Activated T-helper 1 cell treated with anti-CD3 and anti-CD28 coated beads, Interleukin-12 subunit alpha, Interleukin-12 subunit beta, Interleukin-2, Interleukin-4 antibody, amounts not matched to agents 30 ng/mL and 10 ng/mL and 1 ng/mL, durations not matched to agents 14 hours and 24 hours and 36 hours (primary cell): ENCODE measurements at places on chromosomes 5 and 9. TPM values are rescaled to one million over a fixed set of nuclear protein-coding genes. Genes with fewer than 3 reads are reported as not detected.

The GRM6 gene
- not detected in 2 replicates for total RNA-seq

The CCDC171 gene
- 1.4 and 2.0 TPM in 2 replicates for total RNA-seq

The OLFM1 gene
- 0.47 and 0.66 TPM in 2 replicates for total RNA-seq

The HBEGF gene
- 28.5 and 28.9 TPM in 2 replicates for total RNA-seq

The QRFP gene
- total RNA-seq, result not detected in 2 replicates

The ENTPD2 gene
- not detected in 2 replicates for total RNA-seq

The CHSY3 gene
- not detected in 2 replicates for total RNA-seq

The SPATA31D4 gene
- total RNA-seq, result not detected in 2 replicates

The GKAP1 gene
- 1.5 TPM in 2 replicates for total RNA-seq

DNA sequence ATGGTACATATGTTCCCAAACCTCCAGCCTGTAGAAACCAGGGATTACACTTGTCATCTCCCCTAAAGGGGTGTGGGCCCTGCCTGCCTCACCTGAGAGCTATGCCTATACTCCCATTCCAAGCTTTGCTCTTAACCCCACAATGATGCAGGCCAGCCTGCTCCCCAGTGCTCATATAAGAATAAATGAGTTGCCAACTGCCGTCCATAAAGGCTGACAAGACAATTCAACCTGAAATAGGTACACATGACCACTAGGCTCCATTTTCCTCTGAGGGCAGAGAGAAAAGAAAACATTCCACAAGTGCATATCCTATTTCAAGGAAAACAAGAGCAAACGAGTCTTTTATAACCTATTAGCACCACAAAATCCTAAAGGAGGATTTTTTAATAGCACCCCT, 28.4 kb downstream of the SKP1 start:
- H3K27me3 ChIP-seq, result no peaks in the 10 kb centered on the region
- H3K4me3 ChIP-seq, result no peak overlapping the region
- peaks cover 36% of the 10 kb centered on the region for H3K4me1 ChIP-seq

- H3K4me3 ChIP-seq, result no peak overlapping the region
- H3K27me3 ChIP-seq, result peaks cover 29% of the 10 kb centered on the region
- no peak for DNase-seq
- H3K36me3 ChIP-seq, result no peaks in the 10 kb centered on the region
These were observed 37.6 kb downstream of the RHOBTB3 start for GRCh38 chr5:95768731-95769130.

GRCh38 chr5:73452215-73452614, 3.6 kb upstream of the FOXD1 start:
- no peak overlapping the region for H3K27ac ChIP-seq
- peaks cover 58% of the 10 kb centered on the region for H3K27me3 ChIP-seq
- peaks cover 15% of the 10 kb centered on the region for H3K4me1 ChIP-seq
- no peak for DNase-seq
- no peaks in the 10 kb centered on the region for H3K36me3 ChIP-seq

GRCh38 chr5:135557076-135557838, 21.5 kb upstream of the NEUROG1 start:
- H3K27me3 ChIP-seq, result peaks cover 22% of the 10 kb centered on the region
- no peak for DNase-seq
- H3K27ac ChIP-seq, result no peak overlapping the region
- H3K4me3 ChIP-seq, result no peak overlapping the region
- peaks cover 7% of the 10 kb centered on the region for H3K4me1 ChIP-seq
- no peaks in the 10 kb centered on the region for H3K36me3 ChIP-seq

- H3K27me3 ChIP-seq, result no peaks in the 10 kb centered on the region
- no peaks in the 10 kb centered on the region for H3K4me1 ChIP-seq
- no peak overlapping the region for H3K27ac ChIP-seq
- H3K4me3 ChIP-seq, result no peak overlapping the region
These were observed 189.8 kb downstream of the WDR70 start for GRCh38 chr5:37568893-37569292.

DNA sequence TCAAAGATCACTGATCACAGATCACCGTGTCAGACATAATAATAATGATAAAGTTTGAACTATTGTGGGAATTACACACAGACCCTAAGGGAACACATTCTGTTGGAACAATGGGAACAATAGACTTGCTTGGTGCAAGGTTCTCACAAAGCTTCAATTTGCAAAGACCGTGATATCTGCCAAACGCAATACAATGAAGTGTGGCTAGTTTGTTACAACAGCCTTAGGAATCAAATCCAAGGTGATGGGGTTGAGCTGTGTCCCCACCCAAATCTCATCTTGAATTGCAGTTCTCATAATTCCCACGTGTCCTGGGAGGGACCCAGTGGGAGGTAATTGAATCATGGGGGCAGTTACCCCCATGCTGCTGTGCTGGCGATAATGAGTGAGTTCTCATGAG, 20.8 kb downstream of the KYAT1 start:
- H3K27ac ChIP-seq, result no peak overlapping the region
- H3K4me3 ChIP-seq, result no peak overlapping the region
- H3K36me3 ChIP-seq, result no peaks in the 10 kb centered on the region
- DNase-seq, result no peak

GRCh38 chr5:129410488-129410887, 49.6 kb upstream of the ADAMTS19 start:
- H3K27me3 ChIP-seq, result no peaks in the 10 kb centered on the region
- DNase-seq, result no peak
- H3K27ac ChIP-seq, result no peak overlapping the region
- no peaks in the 10 kb centered on the region for H3K4me1 ChIP-seq
- H3K36me3 ChIP-seq, result no peaks in the 10 kb centered on the region
- H3K4me3 ChIP-seq, result no peak overlapping the region

GRCh38 chr5:141779503-141779973, 97.5 kb upstream of the ARAP3 start:
- no peak overlapping the region for H3K27ac ChIP-seq
- no peaks in the 10 kb centered on the region for H3K36me3 ChIP-seq
- no peak for DNase-seq
- no peak overlapping the region for H3K4me3 ChIP-seq
- H3K27me3 ChIP-seq, result peaks cover 7% of the 10 kb centered on the region

DNA sequence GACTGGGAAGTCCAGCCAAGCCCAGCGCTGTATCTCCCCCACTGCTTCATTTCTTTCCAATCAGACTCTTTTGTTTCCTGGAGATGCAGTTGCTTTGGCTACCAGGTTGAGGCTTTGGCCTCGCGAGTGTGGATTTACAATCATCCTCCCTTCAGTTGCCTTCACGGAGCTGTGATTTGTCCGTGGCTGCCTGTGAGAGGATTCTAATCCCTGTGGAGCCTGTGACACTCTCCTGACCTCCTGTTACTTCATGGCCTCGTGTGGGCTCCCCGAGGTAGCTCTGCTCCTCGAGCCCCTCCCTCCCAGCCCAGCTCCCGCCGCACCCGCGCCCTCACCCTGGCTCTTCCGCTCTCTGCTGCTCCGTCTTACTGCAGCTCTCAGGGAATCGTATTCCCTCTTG, 107.2 kb upstream of the STC2 start:
- H3K27me3 ChIP-seq, result no peaks in the 10 kb centered on the region
- H3K4me3 ChIP-seq, result no peak overlapping the region
- no peaks in the 10 kb centered on the region for H3K36me3 ChIP-seq
- no peaks in the 10 kb centered on the region for H3K4me1 ChIP-seq
- DNase-seq, result no peak

DNA sequence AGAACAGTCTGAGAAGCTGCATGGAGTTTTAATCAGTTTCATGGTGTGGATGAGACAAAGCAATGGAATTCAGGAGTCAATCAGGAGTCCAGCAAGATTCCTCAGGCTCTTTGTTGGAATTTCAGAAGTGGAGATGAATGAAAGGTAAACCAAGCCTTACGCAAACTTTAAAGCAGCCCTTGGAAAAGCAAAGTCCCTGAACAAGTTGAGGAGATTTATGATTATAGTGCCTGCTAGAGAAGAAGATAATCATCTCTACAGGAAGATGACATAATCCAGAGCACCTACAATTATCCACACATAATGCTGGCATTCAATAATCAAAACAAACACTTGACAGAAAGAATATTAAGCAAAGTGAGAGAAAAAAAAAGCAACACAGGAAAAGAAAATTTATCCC, 1380.1 kb upstream of the NUDT12 start:
- DNase-seq, result no peak
- no peaks in the 10 kb centered on the region for H3K27me3 ChIP-seq
- H3K36me3 ChIP-seq, result no peaks in the 10 kb centered on the region
- no peaks in the 10 kb centered on the region for H3K4me1 ChIP-seq
- H3K4me3 ChIP-seq, result no peak overlapping the region

GRCh38 chr9:4661165-4661564, 929 bp upstream of the PLPP6 start:
- H3K27me3 ChIP-seq, result peaks cover 15% of the 10 kb centered on the region
- no peak overlapping the region for H3K27ac ChIP-seq
- peak overlapping the region; percentile 89 for H3K4me3 ChIP-seq
- peaks cover 48% of the 10 kb centered on the region for H3K4me1 ChIP-seq

DNA sequence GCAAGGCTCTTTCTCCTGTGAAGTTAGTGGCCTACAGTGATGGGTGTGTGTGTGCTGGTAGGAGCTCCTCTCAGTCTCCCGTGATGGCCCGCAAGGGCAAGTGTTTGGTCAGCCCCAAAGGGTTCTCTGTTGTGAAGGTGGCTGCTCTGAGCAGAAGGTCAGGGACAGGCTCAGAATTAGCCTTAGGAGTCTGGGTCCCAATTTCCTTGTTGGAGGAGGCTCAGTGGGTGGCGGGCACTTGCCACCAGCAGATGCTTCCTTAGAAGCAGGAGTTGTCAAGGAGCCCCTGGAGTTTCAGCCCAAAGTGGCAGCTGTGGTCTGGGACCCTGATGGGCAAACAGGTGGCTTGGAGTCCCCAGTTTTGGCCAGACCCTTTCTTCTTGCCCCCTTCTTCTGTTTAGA, 154.4 kb downstream of the MACROH2A1 start:
- H3K4me3 ChIP-seq, result no peak overlapping the region
- H3K36me3 ChIP-seq, result no peaks in the 10 kb centered on the region
- H3K4me1 ChIP-seq, result no peaks in the 10 kb centered on the region
- peaks cover 1% of the 10 kb centered on the region for H3K27me3 ChIP-seq

GRCh38 chr5:1105350-1106265, 6.3 kb downstream of the SLC12A7 start:
- peak overlapping the region; percentile 90 for H3K27ac ChIP-seq
- DNase-seq, result peak; percentile 72
- no peaks in the 10 kb centered on the region for H3K27me3 ChIP-seq
- H3K4me1 ChIP-seq, result peaks cover 54% of the 10 kb centered on the region
- peaks cover 8% of the 10 kb centered on the region for H3K36me3 ChIP-seq
- peak overlapping the region; percentile 80 for H3K4me3 ChIP-seq

DNA sequence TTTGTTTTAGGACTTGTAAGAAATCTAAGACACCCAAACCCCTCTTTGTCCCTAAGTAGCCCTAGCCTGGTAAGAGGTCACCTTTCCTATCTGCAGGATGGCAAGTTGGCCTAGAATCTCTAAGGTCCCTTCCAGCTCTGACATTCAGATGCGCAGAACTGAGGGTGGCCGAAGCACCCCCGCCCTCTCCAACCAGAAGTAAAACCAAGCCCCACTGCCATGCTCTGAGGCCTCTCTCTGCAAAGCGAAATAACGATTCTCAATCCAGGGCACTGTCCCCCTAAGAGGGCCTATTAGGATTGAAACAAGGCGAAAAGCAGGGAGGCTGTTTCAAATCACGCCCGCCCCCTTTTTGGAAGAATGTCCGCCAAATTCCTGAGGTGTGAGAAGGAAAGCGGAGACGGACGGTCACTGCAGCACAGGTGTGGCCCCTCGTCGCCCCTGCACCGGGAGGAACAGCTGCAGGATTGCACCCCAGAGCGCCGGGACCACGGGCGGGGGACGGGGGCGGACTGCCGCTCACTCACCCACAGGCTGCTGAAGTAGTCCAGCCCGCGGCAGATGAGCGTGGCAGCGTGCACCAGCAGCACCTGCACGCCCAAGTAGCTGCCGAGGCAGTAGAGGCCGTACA, 824 bp downstream of the TMEM245 start:
- no peak for DNase-seq
- H3K27ac ChIP-seq, result peak overlapping the region; percentile 87
- H3K4me3 ChIP-seq, result peak overlapping the region; percentile 95
- H3K27me3 ChIP-seq, result no peaks in the 10 kb centered on the region

DNA sequence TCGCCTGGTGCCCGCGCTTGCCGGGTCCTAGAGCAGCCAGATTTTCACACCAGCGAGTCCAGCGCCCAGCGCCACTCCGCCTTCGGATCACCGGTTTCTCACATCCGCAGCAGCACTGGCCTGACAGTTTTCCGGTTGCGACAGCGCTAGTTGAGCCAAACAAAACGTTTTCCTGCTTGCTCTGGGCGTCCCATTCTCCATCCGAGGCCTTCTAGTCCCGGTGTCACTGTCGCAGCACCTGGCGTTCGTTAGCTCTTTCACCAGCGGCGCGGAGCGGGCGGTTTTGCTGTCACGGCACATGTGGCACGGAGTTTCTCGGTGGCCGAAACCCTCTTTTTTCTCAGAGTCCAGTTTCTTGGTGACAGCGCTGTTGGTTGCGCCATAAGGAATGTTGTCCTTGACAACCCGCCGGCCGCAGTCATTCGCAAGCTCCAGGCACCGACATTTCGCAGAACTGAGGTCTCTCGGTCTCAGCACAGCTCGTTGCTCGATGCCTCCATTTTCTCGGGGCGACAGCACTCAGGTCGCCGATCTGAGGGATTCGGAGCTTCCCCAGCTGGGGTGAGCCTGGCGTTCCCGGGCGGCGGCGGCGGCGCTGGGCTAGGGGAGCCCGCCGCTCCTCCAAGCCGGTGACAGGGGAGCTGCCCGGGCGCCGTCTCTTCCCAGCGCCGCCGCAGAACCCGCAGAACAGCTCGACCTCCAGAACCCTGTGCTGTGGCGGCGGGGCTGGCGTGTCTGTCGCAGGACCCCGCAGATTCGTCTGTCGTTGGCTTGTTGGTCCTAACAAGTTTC, 47.8 kb downstream of the ANXA2R start:
- H3K27ac ChIP-seq, result peak overlapping the region; percentile 100
- H3K4me1 ChIP-seq, result peaks cover 80% of the 10 kb centered on the region
- peak overlapping the region; percentile 98 for H3K4me3 ChIP-seq
- peak; percentile 73 for DNase-seq
- peaks cover 3% of the 10 kb centered on the region for H3K27me3 ChIP-seq

- no peak overlapping the region for H3K4me3 ChIP-seq
- H3K27me3 ChIP-seq, result no peaks in the 10 kb centered on the region
- DNase-seq, result no peak
- H3K4me1 ChIP-seq, result peaks cover 63% of the 10 kb centered on the region
These were observed 176.2 kb downstream of the NR3C1 start for GRCh38 chr5:143227301-143227700.

DNA sequence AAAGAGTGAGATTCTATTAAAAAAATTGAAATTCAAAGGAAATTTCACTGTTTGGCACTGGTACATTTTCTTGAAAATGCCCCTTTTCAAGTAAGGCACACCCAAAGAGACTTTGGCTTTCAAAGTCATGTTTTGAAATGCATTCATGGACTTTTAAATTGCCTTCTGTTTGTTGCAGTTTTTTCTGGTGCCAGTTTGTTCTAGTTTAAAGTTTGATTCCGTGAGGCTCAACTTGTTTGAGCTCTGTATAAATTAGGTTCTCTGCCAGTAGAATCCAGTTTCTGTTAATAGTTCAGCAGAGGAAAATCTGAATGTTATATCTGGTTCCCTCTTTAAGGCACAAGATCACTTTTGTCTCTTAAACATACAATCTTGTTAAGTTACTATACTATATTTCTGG, 16.4 kb downstream of the ATP6V0E1 start:
- H3K27ac ChIP-seq, result no peak overlapping the region
- no peak overlapping the region for H3K4me3 ChIP-seq
- no peak for DNase-seq
- no peaks in the 10 kb centered on the region for H3K27me3 ChIP-seq
- H3K36me3 ChIP-seq, result peaks cover 26% of the 10 kb centered on the region

- no peaks in the 10 kb centered on the region for H3K36me3 ChIP-seq
- no peaks in the 10 kb centered on the region for H3K4me1 ChIP-seq
- H3K27me3 ChIP-seq, result no peaks in the 10 kb centered on the region
- DNase-seq, result no peak
- H3K4me3 ChIP-seq, result no peak overlapping the region
These were observed 28.7 kb upstream of the SNX24 start for GRCh38 chr5:122816756-122817155.
